ENCODE measurements at places on chromosomes 13 and 19.

DNA sequence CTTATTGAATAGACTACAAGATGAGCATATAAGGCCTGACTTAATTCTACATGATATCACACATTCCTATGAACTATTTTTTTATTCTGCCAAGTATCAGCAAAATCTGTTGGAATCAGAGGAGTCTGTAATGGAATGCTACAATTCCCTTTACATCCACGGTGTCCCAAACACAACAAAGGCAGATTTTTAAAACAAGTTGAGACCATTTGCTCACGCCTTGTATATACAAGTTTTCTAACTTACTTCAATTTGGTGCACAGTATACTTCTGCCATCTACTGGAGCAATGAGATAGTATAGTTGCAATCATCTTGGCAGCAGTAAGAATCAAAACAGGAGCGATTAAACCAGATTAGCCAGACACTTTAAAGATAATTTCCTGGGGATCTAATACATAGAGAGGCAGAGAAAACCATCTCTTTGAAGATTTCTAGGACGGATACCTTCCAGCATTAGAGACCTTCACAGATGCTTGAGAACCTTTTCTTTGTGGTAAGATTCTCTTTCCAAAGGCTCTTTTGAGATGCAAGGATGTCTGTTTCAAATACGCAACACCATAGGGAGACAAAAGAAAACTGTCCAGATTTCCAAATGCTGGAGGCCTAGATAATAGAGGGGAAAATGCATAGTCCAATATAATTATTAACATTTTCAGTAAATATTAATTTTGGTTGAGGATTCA lies 302.0 kb upstream of the MIR17HG start:
- no peak for DNase-seq

DNA sequence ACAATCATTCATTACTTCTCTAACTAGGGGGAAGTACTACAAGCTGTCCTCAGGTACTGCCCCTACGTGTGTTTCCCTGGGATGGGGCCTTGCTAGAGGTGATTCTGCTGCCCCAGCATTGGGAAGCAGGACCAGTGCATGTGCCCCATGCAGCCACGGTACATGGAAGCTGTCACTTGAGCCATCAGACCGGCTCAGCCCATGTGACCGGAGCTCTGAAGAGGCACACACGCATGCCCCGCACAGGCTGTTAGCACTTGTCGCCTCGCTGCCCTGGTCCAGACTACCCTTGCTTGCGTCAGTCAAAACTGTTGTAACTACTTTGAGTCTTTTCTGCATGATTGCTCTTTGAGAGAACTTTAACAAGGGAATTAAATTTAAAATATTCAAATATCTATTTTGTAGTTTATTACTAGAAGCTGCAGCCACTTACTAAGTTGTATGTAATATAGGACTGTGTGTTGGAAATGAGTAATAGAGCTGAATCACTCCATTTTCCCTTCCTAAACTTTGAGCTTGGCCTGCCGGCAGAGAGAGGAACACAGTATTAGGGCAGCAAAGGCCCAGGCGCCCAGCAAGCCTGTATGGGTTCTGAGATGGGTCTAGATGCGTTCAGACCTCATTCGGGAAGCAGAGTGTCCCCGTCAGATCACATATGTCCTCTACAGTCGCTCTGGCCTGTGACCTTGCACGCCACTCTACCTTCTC lies 42.2 kb downstream of the DHRS12 start:
- DNase-seq = no peak

DNA sequence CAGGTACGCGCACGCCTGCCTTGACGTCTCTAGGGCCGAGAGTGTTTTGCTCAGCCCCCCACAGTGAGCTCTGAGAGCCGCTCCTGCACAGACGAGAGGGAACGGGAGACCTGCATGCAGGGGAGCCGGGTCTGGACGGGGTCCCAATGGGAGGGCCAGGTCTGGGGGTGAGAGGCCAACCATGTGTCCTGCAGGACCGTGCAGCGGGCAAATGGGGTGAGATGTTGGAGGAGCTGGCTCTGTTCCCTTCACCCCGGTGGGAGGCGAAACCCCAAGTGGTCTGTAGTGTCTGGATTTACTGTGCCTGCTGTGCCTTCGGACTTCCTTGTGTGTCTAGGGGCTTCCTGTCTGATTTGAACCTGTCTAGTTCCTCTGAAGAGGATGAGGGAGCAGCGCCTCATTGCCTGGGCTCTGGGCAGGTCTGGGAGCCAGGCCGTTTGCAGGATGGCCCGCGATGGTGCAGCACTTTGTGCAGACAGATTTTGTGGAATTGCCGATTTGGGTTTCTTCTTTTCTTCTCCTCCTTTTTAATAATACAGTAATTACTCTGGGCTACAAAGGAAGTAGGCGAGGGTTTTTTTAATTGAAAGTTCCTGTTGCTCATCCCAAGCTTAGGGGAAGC lies 2.1 kb downstream of the CSNK1G2 start:
- DNase-seq = no peak

GRCh38 chr19:33133438-33134031 lies 1.6 kb downstream of the WDR88 start:
- no peak for DNase-seq

DNA sequence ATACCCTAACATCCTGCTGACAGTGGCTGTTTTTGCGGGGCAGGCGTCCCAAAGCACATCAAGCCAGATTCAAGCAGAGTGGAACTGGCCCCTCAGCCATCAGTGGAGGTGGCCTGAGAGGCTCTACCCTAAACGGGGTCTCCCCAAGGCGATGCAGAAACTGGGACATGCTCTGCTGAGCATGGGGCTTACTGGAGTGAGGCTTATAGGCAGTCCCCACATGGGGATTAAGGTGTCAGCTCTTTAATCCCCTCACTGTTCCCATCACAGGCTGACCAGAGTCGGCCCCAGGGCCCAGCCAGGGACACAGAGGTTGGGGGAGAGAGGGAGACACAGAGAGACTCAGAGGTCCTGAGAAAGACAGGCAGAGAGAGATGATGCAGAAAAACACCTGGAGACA lies 17.0 kb downstream of the CYP2F1 start:
- DNase-seq = no peak

- no peak for DNase-seq
These were observed 2.2 kb upstream of the ZNF28 start for GRCh38 chr19:52823676-52824075.

DNA sequence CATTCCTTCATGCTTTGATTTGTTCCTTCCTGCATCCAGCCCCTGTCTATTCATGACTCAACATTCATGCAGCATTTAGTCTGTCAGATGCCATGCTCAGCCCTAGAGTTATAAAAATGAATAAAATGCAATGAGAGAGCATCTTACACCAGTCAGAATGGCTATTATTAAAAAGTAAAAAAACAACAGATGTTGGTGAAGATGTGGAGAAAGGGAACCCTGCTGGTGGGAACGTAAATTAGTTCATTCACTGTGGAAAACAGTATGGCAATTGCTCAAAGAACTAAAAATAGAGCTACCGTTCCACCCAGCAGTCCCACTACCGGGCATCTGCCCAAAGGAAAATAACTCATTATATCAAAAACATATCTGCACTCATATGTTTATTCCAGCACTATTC lies 70.0 kb upstream of the GTF3A start:
- DNase-seq = no peak

- no peak for DNase-seq
These were observed 518 bp upstream of the PLPP2 start for GRCh38 chr19:291561-292280.

DNA sequence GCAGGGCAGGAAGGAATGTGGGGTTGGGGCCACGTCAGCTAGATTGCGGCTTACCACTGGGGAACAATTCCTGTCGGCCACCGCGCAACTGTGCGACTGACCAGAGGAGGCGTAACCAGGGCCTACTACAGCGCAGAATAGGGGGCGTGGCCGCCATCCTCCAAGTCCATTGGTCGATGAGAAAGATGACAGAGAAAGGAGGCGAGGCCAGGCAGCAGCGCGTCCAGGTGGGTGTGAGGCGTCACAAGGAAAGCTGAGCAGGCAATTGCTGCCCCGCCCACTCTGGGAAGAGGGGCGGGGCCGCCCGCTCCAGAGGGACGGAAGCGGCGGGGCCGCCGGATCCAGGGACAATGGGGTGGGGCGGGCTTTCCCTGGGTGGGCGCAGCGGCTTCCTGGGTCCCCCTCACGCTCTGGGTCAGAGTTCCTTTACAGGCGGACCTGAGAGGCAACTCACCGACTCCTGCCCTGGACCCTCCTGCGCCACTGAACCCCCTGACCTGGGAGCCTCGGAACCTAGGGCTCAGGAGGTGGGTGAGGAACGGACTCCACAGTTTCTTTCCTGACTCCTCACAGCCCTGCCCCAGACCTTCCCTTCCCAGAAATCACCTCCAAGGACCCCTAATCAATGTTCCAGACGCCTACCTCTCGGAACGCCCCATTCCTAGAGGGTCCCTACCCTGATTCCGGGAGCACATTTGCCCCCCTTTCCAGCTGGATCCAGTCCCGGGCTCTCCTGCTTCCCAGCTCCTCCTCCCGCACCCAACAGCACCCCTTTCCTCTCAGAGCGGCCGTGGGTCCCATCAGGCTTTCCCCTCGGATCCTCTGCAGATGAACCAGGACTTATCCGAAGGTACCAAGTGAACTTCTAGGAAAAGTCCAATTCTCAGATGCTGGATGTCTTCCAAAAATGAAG lies 101.5 kb upstream of the ZNF492 start:
- no peak for DNase-seq

DNA sequence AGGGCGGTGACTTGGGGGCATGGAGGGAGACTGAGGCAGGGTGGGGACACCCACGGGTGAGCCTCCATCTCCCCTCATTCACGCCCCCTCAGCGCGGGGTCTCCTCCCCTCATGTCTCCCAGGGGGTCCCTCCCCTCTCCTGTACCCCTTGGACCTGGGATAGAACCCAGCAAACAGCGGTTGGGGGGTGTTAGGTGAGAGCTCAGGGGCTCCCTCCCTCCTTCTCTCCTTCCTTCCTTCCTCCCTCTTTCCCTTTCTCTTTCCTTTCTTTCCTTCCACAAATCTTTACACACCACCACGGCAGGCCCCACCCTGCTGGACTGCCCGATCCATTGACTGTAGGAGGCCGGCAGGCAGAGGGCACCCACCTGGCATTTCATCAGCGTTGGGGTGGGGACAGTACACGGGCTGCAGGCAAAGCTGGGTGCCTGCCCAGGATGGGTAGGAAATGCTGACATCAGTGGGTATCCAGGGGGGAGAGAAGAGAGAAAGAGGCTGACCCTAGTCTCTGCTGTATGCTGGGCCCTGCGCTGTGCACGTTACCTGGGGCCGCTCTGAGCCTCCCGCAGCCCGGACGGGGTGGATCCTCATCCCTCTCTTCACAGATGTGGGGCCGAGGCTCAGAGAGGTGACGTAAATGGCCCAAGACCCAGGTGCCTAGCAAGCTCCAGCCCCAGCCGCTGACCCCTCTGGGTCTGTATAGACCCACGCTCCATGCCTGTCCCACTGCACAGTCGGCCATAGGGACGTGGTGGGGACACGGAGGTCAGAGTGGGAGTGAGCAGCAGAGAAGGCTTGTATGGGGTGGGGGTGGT lies 3.5 kb downstream of the SSC5D start:
- no peak for DNase-seq

- no peak for DNase-seq
These were observed 254.2 kb downstream of the ITGBL1 start for GRCh38 chr13:101706651-101707050.
